ENCODE measurements at places on chromosomes 3 and 15.

DNA sequence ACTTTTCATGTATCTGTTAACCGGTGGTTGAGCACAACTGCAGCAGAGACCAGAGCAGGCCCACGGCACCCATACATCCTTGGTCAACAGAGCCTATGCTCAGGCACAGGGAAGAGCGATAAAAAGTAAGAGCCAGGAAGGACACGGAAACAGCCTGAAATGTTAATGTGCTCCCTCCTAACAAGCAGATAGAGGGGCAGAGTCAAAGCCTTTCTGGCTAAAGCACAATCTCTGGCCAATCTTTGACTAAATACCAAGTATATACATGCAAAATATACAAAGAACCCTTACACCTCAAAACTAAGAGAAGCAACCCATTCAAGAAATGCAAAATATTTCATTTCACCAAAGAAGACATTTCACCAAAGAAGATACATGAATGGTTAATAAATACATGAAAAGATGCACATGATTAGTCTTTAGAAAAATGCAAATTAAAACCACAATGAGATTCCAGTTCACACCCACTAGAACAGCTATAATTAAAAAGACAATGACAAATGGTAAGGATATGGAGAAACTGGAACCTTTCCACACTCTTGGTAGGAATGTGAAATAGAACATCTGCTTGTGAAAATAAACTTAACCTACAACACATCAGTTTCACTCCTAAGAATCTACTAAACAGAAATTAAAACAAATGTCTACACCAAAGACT is 88.0 kb downstream of the OSBPL10 start:
- DNase-seq, result no peak

- DNase-seq, result no peak
These were observed 243.2 kb upstream of the NR2E3 start for GRCh38 chr15:71567173-71567572.

- no peak for DNase-seq
These were observed 1.0 kb upstream of the RNF7 start for GRCh38 chr3:141737093-141737492.

GRCh38 chr3:39276746-39277145 is 3.1 kb downstream of the CX3CR1 start:
- DNase-seq, result no peak

DNA sequence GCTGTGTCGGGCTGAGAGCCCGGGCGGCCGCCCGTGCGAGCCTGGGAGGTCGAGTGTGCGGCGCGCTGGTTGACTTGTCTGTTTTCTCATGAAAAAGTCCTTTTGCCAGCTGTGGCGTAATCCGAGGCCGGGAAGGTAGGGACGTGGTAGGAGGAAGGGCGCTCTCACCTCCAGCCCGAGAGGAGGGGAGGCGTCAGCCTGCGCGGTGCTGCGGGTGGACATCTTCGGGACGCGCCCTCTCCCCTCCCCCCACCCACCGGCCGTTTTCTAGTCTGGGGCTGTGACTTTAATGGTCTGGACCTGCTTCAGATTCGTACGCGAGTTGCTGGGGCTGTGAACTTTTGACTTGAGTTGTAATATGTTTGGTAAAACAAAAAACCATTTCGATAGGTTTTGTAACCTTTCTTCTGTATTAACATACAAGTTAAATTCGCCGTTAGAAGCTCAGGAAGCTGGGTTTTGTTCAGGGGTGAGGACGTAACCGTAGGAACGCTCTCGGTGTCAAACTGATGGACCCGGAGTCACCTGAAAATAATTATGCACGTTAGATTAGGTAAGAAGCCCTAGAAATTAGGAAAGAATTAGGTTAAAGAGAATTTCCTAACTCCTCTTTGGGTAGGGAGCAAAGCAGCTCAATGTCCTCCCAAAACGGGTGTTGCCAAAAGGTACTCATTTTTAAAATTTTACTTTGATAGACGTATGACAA is 762 bp downstream of the NCK1 start:
- peak; percentile 55 for DNase-seq

DNA sequence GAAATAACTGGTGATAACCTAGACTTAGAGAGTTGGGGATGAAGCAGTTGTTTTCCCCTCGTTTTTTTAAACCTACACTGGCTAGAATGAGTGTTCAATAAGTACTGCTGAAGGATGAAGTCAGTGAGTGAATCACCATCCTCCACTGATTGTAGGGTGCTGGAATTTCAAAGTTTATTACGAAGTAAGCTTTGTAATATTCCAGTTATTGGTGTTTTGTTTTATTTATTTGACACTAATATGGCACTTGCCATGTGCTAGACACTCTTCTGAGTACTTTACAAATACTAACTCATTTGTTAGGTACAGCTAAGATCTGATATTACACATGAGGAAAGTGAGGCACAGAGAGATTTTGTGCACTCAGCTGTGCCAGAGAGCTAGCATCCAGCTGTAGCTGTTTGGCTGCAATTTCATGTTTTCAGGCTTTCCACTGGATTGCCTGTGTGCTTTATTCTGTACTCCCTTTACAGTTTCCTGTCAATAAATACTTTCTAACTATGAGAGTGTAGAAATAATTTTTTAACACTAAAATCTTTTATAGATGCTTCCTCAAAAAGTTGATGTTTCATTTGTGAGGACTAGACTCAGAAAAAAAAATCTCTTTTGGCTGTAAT is 5.8 kb downstream of the MAP2K5 start:
- DNase-seq, result no peak

- no peak for DNase-seq
These were observed 94.7 kb downstream of the PIK3CB start for GRCh38 chr3:138740072-138740471.

- no peak for DNase-seq
These were observed 431.2 kb upstream of the RGMA start for GRCh38 chr15:93520206-93520605.

GRCh38 chr15:89472785-89473256 is 23.6 kb downstream of the RHCG start:
- peak; percentile 22 for DNase-seq

DNA sequence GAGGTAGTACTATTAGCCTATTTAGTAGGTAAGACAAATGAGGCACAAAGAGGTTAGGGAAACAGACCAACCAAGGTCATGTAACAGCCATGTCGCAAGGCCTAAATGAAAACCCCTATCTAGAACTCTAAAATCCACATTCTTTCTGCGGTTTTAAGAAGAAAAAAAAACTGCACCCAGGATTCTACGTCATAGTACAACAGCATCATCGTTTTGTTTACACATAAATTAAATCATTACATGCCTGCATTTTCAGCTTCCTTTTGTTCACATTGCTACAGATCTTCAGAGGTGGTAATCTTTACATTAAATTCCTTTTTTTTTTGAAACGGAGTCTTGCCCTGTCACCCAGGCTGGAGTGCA is 548 bp upstream of the PSMD6 start:
- DNase-seq, result no peak

GRCh38 chr3:54243960-54244682 is 121.8 kb downstream of the CACNA2D3 start:
- DNase-seq, result no peak

- no peak for DNase-seq
These were observed 727.1 kb upstream of the NECTIN3 start for GRCh38 chr3:110344487-110344886.

DNA sequence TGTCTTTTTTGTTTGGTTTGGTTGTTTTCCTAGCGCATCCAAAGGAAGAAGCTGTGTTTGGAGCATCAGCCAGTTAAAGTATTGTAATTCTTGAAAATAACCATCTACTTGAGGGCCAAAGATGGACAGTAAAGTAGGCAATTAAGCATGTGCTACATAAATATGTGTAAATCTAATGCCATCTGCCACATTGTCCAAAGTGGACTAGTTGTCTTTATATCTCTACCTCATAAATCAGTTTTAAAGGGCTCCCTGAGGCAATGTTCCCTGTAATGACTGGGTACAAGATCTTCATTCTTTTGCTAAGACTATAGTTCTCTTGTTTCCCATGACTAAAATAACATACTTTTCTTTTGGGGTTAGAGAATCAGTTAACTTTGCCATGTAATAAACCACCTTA is 460.0 kb upstream of the RARB start:
- no peak for DNase-seq

DNA sequence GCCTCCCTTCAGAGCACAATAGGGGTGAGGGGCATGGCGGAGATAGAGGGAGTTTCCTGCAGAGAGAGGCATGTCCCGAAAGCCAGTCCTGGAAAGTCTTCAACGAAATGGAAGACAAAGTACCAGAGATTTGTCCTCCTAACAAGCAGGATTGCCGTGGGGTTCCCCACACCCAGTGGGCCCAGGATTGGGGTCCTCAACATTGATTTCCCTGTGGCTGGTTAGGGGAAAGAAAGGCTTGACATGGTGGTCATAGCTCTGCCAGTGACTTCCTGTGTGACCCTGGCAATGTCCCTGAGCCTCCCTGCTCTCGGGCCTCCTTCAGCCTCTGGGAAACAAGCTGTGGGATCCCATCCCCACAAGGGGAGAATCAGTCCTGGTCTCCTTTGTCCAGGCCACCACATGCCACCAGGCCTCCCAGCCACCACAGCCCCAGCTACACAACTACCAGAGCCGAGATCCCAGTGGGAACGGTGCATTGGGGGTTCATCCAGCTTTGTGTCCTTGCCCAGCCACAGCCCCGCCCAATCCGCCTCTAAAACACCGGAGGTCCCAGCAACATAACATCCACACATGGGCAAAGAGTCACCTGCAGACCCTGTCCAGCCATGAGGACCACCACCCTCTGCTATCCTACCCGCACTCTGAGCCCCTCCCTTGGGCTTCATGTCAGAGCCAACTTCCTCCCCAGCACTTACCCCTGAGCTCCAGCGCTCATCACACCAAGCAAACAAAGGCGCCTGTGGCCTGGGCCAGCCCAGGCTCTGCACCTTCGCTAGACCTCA is 63.0 kb downstream of the ADAMTS17 start:
- DNase-seq, result no peak

DNA sequence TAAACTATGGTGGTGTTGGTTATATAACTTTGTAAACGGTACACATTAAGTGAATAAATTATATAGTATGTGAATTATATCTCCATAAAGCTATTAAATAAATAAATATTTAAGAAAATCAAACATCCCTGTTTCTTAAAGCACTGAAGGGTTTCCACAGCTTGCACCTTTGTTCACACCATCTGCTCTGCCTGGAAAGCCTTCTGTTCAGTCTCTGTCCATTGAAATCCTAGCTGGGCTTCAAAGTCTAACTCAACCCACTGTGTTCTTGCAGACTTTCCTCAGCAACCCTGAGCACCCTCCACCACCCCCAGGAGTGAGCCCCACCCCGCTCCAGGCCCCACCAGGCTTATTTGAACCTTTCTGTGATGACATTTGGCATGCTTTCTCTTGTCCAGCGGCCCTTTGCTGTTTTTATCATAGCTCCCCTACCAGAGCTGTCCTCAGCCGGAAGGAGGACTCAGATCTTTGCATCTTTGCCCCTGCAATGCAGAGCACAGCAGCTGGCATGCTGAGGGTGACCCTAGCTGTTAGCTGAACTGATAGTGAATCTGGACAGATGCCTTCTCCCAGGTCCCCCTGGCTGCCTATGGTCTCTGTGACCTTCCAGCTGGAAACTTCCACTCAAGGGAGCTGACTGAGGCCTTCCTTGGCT is 105.2 kb downstream of the DAPK2 start:
- DNase-seq, result no peak

GRCh38 chr3:169836942-169837275 is 24.2 kb upstream of the LRRC34 start:
- DNase-seq, result no peak

GRCh38 chr3:55601366-55602080 is 114.4 kb upstream of the WNT5A start:
- no peak for DNase-seq

DNA sequence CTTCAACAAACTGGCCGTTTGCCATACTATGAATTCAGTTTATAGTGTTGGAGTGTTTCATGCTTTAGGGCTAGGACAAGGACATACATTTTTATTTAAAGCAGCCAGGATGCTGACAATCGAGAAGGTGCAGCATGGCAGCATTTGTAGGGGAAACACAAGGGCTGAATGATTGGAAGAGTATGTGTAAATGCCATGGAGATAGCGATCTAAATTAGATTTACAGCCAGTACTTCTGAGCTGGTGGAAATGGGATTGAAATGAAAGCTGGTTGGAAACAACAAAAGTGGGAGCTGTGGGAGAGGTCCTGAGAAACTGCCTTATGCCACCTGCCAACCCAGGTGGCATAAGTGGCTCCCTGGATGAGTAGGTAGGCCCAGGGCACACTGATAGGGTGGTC is 209.9 kb upstream of the MRPL3 start:
- no peak for DNase-seq

DNA sequence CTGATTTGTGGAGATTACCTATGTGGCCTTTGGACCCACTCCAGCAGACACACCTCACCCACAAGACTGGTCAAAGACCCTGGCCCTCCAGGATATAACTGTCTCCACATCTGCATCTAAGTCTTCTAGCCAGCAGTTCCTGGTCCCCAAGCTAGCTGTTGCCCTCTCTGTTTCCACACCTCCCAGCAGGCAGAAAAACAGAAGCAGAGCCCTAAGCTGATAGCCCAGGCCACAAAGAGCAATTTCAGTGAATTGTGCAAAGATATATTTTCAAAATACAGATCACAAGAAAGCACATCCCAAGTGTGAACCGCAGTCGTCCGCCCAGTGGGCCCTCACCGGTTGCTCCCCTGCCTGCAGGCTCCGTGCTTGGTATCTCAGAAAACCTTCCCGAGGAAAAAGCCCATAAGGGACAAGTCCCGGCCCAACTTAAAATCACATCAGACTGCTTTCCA is 2.6 kb downstream of the TNIK start:
- DNase-seq, result peak; percentile 23

- DNase-seq, result no peak
These were observed 4.3 kb downstream of the DNASE1L3 start for GRCh38 chr3:58206406-58207011.

GRCh38 chr15:51051776-51052175 is 42.9 kb downstream of the TNFAIP8L3 start:
- no peak for DNase-seq

GRCh38 chr3:50652709-50653108 is 22.0 kb upstream of the DOCK3 start:
- peak; percentile 66 for DNase-seq

GRCh38 chr3:71062952-71063772 is 520.4 kb downstream of the FOXP1 start:
- DNase-seq, result peak; percentile 53

DNA sequence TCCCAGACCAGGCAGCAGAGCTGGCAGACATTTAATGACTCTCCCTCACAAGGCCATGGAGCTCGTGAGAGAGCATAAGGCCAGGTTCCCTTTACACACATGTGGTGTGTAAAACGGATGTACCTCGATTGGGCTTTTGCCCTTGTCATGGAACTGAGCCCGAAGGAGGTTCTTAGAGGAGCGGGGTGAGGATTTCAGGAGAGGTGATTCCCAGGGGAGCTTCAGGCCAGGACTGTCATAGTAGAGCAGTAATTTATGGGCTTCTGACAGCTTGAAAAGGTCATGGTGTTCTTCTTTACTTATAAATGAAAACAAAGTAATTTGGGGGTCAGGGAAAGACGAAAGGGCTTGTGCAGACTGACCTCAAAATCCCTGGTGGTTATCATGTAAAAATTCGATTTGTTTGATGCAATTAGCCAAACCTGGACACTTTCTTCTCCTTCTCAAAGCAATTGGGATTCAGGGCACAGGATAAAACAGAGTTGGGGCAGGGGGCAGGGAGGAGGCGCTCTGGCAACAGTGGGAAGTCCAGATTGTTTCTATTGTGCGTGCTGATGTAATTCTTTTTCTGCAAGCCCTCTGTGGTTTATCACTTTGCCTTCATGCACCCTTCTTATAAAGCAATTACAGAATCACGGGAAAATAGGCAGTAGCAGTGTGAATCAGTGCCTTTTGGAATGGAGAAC is 51.0 kb downstream of the CACNA1D start:
- DNase-seq, result no peak

GRCh38 chr3:171420667-171421066 is 39.5 kb downstream of the TNIK start:
- DNase-seq, result no peak

Measured in CD4-positive, alpha-beta T cell treated with Interleukin-21 for 1 hour (primary cell).